ENCODE measurements at places on chromosomes 4 and X.

- peak; percentile 43 for DNase-seq
These were observed 964 bp downstream of the VEGFC start for GRCh38 chr4:176791591-176792325.

DNA sequence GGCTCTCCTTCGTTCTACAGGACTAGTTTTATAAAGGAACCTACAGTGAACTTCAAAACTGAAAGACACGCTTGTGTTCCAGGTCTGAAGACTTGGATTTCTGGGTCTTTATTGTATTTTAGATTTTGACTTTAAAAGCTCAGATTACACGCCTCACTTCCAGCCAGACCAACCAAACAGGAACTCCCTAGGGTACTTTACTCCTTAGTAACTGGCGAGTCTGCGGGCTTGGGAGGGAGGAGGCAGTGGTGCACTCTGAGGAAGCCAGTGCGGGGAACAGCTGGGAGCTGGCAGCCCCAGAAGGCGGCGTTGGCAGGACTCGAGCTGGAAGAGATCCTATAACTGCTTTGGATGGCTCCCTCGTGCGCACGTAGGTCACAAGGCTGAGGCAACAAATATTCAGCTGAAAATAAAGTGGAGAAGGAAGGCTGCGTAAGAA, 391 bp upstream of the PHKA1 start:
- peak; percentile 36 for DNase-seq

DNA sequence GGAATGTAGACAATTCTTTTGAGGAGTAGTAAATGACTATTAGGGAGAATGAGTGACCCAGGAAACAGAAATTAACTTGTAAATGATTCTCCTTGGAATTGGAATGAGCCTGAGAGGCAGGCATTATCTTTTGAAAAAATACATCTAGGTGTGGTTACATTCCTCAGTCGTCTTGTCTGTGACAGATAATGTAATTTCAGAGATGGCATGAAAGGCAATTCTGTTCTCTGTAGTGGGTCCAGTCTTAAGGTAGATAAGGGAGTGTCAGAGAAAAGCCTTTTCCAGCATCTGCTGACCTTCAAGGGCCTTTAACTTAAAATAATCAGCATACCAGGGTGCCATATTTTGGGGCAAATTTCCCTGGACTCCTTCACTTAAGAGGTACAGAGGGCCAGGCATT, 35.1 kb downstream of the HERC6 start:
- no peak for DNase-seq

DNA sequence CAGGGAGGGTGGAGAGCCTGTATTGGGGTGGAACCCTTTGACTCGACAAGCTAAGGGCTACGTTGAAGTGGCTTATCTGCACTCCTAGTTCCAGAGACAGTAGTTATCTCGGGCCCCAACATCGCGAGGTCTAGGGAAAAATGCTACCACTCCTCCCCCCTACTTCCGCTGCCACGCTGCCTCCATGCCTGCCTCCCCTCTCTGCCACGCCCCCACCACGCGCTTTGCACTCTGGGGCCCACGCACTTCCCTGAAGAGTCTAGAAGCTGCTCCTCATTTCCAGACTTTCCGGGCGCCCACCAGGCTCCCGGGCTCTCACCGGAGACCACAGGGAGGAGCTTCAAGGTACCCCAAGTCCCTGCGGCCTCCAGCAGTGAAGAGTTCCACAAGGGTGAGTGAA, at the start of gene PASD1:
TSS of gene PASD1 (plus strand) at position 227 of the 400 bp plus-strand sequence. CDS start 37,879 bp downstream, outside the sequence.
- no peak for DNase-seq

DNA sequence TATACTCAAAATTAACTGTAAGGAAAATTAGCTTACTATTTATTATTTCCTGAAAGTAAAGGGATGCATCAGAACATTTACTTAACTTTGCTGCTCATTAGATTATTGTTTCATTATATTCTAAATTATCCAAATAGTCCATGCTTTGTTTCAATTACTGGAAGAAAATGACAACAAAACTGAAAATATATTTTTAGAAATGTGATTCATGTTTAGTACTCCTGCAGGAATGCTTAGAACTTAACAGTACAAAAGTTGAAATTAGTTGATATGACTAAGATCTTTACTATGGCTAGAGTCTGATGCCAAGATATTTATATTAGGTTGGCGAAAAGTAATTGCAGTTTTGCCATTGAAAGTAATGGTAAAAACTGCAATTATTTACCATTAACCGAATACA, 660.5 kb upstream of the PABPC4L start:
- DNase-seq: no peak

All from endothelial cell (in vitro differentiated cells).